ENCODE measurements at places on chromosomes 5 and 9. TPM values are rescaled to one million over a fixed set of nuclear protein-coding genes. Genes with fewer than 3 reads are reported as not detected.

Gene PTPN3
- 5.0 TPM for total RNA-seq

Gene PCDHGC4
- 0.33 TPM for total RNA-seq

Gene OR1L8
- total RNA-seq, result not detected

Gene SARDH
- total RNA-seq, result 0.05 TPM

Gene KIAA0825
- 0.56 TPM for total RNA-seq

Gene FLT4
- total RNA-seq, result 0.31 TPM

Gene CCL28
- 0.11 TPM for total RNA-seq

Gene CYFIP2
- 57.2 TPM for total RNA-seq

Gene OR1J2
- total RNA-seq, result 0.17 TPM

Gene AIF1L
- total RNA-seq, result 1.0 TPM

Gene KCTD16
- total RNA-seq, result 0.03 TPM

Gene PFN3
- total RNA-seq, result not detected

Gene BTNL8
- 0.18 TPM for total RNA-seq

GRCh38 chr9:29339387-29339786, 1766.1 kb upstream of the C9orf72 start:
- DNase-seq, result no peak

DNA sequence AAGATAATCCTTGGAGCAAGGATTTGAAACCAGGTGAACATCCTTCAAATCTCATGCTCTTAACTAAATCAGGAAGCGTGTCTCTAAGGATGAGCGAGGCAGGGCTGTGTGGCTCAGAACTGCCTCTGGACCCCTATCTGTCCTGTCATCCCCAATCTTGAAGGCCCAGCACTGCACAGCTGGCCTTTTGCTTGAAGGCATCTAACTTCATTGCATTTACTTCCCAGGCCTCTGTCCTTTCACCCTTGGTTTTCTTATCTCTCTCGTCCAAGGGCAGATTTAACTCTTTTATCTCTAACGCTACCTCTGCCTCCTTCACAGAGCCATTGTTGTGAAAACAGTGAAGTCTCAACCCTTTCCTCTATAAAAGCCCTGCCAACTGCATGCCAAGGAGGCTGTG, 83.8 kb downstream of the UGCG start:
- DNase-seq, result no peak

- peak; percentile 52 for DNase-seq
These were observed 40.1 kb downstream of the SLC1A1 start for GRCh38 chr9:4530375-4530774.

DNA sequence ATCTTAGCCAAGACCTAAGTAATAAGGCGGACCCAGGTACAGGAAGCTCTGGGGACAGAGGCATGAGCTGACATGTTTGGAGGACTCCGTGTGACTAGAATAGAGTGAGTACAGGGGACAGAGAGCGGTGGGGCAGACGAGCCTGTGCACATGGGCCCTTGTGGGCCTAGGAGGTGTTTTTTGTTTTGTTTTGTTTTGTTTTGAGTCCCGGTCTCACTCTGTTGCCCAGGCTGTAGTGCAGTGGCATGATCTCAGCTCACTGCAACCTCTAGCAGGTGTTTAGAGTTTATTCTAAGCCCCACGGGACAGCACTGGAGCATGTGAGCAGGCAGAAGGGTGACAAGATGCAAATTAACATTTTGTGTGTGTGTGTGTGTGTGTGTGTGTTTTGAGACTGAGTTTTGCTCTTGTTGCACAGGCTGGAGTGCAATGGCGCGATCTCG, 3.1 kb upstream of the EEIG1 start:
- no peak for DNase-seq

- no peak for DNase-seq
These were observed 13.0 kb downstream of the MEGF9 start for GRCh38 chr9:120701248-120701647.

DNA sequence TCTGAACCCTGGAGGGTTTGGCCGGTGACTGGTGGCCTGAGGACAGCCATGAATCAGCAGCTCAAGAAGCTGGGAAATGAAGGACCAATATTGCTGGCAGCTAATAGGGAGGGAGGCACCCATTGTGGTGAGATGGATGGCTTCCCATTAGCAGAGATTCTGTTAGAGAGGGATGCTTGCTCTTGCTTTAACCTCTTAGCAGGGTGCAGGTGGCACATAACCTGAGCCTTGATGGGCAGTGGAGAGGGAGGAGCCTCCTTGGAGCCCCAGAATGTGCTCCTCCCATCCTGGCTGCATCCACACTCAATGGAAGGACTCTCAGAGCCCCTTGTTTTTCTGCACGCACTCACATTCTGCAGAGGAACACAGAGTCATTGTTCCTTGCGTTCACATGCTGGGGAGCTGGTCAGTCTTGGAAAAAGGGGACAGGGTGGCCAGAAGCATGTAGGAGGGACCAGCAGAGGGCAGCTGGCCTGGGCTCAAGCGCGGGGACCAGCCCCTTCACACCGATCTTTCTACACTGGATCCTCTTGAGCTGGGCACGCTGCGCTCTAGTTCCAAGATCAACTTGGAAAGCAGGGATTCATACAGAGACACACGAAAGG, 161.8 kb downstream of the MED10 start:
- DNase-seq, result no peak

- no peak for DNase-seq
These were observed 1.6 kb downstream of the DCAF12 start for GRCh38 chr9:34124926-34125325.

DNA sequence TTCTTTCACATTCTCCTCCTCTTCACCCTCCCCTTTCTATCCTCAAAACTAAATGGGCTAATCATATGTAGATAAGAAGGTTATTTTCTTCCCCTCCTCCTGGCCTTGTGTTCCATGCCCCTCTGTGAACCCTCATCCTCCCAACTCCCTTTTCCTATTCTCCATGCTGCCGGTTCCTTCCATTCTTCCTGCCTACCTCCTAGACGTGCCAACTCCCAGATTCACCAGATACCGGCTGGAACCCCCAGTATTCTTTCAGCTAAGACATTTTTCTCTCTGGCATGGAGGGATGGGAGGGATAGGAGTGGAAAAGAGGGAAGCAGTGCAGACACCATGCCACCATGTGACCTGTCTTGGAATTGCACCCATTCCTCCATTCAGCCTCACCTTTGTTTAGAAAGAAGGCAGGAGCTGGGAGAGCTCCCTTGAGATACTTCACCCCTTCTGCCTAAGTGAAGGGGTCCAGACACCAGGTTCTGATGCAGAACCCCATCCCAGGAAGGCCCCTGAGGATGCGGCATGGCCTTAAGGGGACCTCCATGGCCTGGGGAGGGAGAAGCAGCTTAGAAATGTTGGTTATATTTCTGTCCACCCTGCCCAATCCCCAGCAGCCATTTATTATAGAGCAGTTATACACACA, 4.8 kb downstream of the DNAJB5 start:
- DNase-seq, result peak; percentile 76

DNA sequence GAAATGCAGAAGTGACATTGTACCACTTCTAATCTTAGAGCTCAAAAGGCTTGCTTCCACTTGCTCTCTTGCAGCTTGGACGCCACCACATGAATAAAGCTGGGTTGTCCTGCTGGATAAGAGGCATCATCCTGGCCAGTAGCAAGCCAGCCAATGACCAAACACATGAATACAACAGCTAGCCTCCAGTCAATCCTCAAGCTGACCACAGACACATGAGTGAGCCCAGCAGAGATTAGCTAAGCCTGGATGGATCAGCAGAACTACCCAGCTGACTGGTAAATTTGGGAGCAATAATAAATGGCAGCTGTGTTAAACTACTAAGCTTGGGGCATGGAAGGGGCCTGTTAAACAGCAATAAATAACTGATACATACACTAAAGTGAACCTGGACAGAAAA, 121.1 kb upstream of the SLC12A2 start:
- no peak for DNase-seq

GRCh38 chr9:111186021-111186530, 143.9 kb downstream of the OR2K2 start:
- DNase-seq, result no peak

GRCh38 chr9:79952401-79952800, 380.6 kb downstream of the TLE4 start:
- DNase-seq, result no peak

GRCh38 chr9:133101356-133102189, 19.5 kb downstream of the RALGDS start:
- DNase-seq, result no peak

DNA sequence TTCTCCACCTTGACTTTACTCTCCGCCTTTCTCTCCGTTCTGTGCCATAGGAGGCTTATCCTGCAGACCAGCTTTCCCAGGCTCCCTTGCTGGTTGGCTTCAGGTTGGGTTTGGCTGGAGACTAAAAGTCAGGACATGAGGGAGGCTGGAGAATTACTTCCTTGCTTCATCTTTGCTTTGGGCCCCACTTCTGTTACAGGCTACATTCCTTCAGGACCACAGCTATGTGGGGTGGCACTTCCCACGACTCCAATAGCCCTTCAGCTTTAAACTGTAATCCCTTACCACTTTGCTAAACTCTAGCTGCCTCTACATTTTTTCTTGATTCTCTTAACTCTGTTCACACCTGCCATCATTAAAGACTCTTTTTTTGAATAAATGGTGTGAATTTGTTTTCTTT, 186.7 kb upstream of the NR4A3 start:
- DNase-seq, result no peak

GRCh38 chr5:158677470-158677838, 422.3 kb downstream of the EBF1 start:
- DNase-seq, result no peak

- DNase-seq, result no peak
These were observed 140.4 kb downstream of the PSAT1 start for GRCh38 chr9:78437296-78437695.

- DNase-seq, result peak; percentile 50
These were observed 1275.0 kb upstream of the CDH9 start for GRCh38 chr5:28313321-28313951.

GRCh38 chr5:95725937-95726810, 5.0 kb upstream of the RHOBTB3 start:
- DNase-seq, result no peak

- no peak for DNase-seq
These were observed 3.6 kb downstream of the SUSD3 start for GRCh38 chr9:93061791-93062763.

DNA sequence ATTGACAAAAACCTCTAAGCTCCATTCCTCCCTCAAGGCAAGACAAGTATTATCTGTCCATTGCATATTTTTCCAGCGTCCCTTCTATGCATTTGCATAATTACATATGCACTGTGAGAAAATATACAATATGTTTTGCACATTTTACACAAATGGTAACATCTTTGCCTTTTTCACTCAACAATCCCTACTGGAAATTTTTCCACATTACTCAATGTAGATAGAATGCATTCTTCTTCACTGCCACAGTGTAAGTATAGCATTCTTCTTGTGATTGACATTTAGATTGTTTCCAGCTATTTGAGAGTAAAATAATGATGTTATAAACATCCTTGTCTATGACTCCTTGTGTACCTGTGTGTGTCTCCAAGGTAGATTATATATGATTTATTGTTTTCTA, 205.0 kb downstream of the SLIT3 start:
- no peak for DNase-seq

DNA sequence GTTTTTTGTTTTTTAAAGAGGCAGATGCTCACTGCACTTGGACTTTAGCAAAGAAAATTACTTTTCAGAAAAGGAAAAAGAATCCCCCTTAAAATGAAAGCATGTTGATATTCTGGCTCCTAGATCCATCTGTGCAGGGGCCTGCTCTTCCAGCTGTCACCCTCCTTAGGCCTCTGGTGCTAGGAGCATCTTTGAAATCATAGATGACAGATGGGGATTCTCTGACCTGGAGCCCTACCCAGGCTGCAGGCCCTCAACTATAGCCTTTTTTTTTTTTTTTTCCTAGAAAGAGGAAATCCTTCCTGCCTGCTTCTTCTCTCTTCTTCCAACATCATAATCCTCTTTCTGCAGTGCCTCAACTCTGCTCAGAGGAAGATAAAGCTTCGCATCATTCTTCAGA, 16.3 kb upstream of the DCP2 start:
- peak; percentile 25 for DNase-seq

DNA sequence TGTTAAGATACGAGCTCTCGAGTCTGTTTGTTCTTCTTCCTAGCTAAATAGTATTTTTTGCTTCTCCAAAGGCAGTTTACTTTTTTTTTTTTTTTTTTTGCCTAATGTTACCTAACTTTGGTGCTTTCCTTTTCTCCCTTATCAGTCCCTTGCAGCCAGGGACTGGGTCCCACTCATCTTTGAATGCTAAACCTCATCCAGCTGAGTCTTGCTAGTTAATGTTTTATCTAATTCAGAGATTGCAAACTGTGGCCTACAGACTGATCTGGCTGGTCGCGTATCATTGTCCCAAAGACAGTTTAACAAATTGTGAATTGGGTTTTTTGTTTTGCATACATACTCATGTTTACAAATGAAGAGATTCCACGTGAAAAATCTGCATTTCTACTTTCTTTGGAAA, 95.7 kb upstream of the EFNA5 start:
- no peak for DNase-seq

DNA sequence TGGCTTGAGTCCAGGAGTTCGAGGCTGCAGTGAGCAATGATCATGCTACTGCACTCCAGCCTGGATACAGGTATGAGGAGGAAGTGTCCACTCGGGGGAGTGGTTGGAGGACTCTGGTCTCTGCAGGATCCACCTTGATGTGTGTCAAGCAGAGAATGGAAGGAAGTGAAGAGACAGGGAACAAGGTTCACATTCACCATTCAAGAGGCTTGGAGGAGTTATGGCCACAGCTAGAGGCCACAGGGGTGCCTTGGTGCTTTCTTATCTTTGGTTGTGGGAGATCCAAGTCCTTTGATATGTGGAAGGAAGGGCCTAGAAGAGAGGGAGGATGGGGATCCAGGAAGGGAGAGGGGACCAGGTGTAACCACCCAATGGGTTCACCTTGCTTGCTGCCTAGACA, 5.4 kb upstream of the CERCAM start:
- no peak for DNase-seq

DNA sequence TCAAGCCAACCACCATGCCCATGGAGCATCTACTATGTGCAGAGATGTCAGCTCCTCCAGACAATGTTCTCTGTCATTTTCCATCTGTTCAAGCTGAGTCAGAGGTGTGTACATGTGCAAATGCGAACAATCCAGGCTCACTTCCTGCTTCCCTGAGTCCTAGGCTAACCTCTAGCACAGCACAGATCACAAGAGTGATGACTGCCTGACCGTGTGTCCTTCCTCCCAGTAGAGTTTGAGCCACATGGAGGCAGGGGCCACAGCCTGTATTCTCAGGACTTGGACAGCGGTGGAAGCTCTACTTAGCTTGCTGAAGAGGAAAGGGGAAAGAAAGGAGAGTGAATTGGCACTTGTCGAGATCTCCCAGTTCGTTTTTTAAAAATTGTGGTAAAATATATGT, 87.2 kb downstream of the KCNIP1 start:
- DNase-seq, result peak; percentile 45

DNA sequence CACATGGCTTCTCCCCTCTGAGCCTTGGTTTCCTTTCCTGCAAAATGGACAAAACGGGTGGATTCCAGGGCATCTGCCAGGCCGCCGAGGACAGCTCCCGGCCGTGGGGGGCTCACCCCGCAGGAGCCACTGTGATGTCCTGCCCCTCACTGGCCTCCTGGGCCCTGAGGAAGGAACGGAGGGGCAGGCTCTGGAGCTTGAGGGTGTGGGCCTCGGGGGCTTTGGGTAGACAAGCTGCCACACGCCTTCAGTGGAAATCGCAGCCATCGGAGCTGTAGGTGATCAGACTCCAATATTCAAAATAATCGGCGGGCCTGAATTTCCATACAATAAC, 32.2 kb upstream of the UBAC1 start:
- DNase-seq, result no peak
